ENCODE measurements at places on chromosomes 6 and 20.

GRCh38 chr6:119348748-119349360, 707 bp downstream of the MAN1A1 start:
- peak; percentile 71 for DNase-seq

DNA sequence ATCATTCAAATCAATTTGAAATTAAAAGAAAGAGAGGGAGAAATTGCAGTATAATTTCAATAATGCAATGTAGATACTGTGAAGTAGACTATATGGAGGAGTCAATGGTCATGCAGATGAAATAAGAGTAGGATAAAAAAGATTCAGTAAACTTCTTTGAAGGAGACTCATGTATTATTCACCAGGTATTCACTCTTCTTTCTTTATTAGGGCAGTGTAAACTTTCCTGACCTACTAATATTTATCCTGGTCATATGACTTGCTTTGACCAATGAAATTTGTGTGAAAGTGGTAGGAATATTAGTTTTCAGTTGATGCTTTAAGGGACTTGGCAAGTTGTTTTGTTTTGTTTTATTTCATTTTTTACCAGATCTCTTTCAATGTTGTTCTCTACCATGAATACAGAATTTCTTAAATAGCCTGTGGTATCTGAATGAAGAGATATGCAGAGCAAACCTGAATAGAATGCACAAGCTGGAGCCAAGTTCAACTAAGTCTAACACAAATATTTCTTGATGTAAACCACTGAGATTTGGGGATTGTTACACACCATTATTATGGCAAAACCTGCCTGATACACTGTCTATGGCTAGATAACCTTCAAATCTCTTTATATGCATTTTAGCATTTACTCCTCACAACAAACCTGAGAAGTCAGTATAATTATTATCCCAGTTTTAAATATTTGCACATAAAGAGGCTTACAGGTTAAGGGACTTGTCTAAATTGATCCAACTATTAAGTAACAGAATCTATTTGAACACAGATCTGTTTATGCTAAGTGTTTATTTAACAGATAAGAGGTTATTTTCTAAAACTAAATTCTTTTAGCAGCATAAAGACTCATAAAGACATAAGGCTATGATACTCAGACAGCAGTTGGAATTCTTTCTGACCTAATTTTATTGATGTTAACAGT, 311.2 kb downstream of the PKHD1 start:
- DNase-seq: no peak

DNA sequence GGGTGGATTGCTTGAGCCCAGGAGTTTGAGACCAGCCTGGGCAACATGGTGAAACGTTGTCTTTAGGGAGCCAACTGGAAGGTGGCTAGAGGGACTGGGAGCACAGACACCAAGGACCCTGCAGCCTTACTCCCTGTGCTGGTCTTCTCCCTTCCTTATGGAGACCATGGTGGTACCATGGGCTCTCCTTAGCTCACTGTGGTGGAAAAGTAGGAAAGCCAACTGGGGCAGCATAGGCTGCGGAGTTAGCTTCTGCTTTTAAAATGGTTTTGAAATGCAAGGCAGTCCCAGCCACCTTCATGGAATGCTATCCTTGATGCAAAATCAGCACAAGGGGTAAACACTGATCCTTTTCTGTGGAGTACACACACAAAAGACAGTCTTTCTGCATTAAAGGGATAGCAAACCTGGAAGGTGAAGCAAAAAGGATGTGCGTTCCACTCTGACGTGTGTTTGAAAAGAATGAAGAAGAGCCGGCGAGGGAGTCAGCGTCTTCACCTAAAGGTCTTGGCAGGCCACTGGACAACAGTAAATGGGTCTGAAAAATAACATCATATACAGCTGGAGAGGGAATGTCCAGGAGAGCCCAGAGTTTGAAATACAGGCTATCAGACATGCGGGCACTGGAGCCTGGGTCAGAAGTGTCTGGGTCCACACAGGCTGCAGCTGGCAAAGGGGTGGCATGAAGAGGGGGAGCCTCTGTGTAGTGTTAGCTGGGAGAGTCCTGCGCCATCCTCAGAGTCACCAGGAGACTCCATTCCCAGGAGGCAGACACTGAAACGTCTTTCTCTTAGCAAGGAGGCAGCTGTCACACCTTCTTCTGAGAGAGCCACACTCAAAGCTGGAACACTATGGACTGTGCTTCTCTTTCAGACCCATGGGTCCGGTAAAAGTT, 58.5 kb downstream of the GPR6 start:
- no peak for DNase-seq

DNA sequence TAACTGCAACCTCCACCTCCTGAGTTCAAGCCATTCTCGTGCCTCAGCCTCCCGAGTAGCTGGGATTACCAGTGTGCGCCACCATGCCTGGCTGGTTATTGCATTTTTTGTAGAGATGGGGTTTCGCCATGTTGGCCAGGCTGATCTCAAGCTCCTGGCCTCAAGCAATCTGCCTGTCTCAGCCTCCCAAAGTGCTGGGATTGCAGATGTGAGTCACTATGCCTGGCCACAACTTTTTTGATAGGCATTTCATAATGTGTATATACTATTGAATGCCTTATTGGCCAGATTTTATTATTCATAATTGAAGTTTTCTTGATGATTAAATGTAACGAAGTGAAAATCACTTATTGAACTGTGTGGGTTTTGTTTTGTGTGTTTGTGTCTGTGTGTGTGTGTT, 27.9 kb downstream of the FIG4 start:
- no peak for DNase-seq
